HFFc6 (cell line): ENCODE measurements at places on chromosomes 12 and 14. TPM values are rescaled to one million over a fixed set of nuclear protein-coding genes. Genes with fewer than 3 reads are reported as not detected.

HNF1A gene
- total RNA-seq, result not detected in 3 replicates

DDX47 gene
- total RNA-seq, result 96.4 and 98.4 TPM in 2 replicates

FGF23 gene
- not detected in 3 replicates for total RNA-seq

FZD10 gene
- total RNA-seq, result not detected in 3 replicates

RESF1 gene
- total RNA-seq, result 7.6 and 8.4 TPM in 2 replicates

PALS1 gene
- total RNA-seq, result 42.3 and 50.7 TPM in 2 replicates

GDF11 gene
- total RNA-seq, result 15.8 to 27.8 TPM (median 27.2 TPM) in 3 replicates

KLRG1 gene
- 0.50 TPM in 1 of 2 replicates, not detected in the other for total RNA-seq

NGDN gene
- total RNA-seq, result 21.6 to 30.6 TPM (median 24.5 TPM) in 3 replicates

DNA sequence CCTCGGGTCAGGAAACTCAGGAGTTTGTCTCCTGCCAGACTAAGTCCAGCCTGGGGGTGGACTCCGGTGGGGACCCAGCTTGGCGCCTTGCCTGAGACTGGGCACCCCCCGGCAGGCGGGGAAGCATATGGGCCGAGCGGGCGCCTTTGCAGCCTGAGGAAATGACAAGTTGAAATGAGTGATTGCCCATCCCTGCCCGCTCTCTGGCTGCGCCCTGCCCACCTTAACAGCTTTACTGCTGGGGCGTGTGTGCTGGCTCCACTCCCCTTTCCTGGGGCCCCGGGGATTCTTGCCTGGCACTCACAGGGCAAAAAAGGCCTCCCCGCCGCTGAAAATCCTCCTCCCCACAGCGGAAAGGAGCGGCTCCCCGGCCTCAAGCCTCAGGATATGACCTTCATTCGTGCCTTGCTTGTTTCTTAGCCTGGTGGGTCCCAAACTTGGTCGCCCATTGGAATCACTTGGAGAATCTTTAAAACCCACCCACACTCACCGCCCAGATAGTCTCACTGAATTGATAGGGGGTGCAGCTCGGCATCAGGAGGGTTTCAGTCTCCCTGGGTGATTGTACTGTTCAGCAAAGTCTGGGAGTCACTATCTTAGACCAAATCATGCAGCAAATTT is 1.5 kb downstream of the RFLNA start:
- H3K27ac ChIP-seq, result no peak overlapping the region
- no peak for DNase-seq
- peaks cover 60% of the 10 kb centered on the region for H3K27me3 ChIP-seq
- H3K36me3 ChIP-seq, result no peaks in the 10 kb centered on the region

- no peaks in the 10 kb centered on the region for H3K4me1 ChIP-seq
- peaks cover 4% of the 10 kb centered on the region; the same call in 1 of the 2 replicates for H3K27me3 ChIP-seq
- H3K36me3 ChIP-seq, result no peaks in the 10 kb centered on the region
- H3K27ac ChIP-seq, result no peak overlapping the region
Observed at GRCh38 chr14:79614448-79614847, 596.9 kb downstream of the DIO2 start.

- no peaks in the 10 kb centered on the region for H3K27me3 ChIP-seq
- H3K27ac ChIP-seq, result no peak overlapping the region
- peaks cover 7% of the 10 kb centered on the region; the same call in 1 of the 2 replicates for H3K4me1 ChIP-seq
- H3K36me3 ChIP-seq, result no peaks in the 10 kb centered on the region
- DNase-seq, result no peak
- H3K4me3 ChIP-seq, result no peak overlapping the region
Observed at GRCh38 chr12:89098441-89099112, 253.7 kb downstream of the DUSP6 start.

GRCh38 chr14:71665781-71666180 is 266.4 kb upstream of the RGS6 start:
- no peak for DNase-seq
- H3K27ac ChIP-seq, result no peak overlapping the region
- H3K36me3 ChIP-seq, result peaks cover 46% of the 10 kb centered on the region
- peaks cover 58% of the 10 kb centered on the region for H3K4me1 ChIP-seq

GRCh38 chr12:64696080-64696741 is 63.0 kb downstream of the GNS start:
- H3K4me3 ChIP-seq, result no peak overlapping the region
- H3K36me3 ChIP-seq, result no peaks in the 10 kb centered on the region
- peaks cover 7% of the 10 kb centered on the region; the same call in 1 of the 2 replicates for H3K4me1 ChIP-seq
- DNase-seq, result peak; percentile 25
- no peak overlapping the region for H3K27ac ChIP-seq

GRCh38 chr12:132066345-132066685 is 77.8 kb downstream of the DDX51 start:
- H3K36me3 ChIP-seq, result peaks cover 19% of the 10 kb centered on the region; the same call in 1 of the 2 replicates
- H3K27ac ChIP-seq, result no peak overlapping the region
- H3K27me3 ChIP-seq, result peaks cover 2% of the 10 kb centered on the region; the same call in 1 of the 2 replicates
- H3K4me3 ChIP-seq, result no peak overlapping the region

DNA sequence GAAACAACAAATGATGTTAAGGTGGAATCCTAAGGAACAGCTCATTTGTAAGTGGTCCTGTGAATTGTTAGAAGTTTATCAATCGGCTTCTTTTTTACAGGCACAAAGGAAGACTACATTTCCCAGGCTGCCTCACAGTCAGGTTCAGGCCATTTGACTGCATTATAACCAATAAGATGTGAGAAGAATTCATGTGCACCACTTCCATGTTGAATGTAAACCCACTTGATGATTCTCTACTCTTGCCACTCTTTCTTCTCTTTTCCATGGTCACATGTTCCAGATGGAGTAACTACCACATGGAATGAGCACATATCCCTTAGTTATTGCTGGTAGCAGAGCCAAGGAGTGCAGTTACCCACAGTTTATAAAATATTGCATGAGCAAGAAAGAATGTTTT is 67.1 kb upstream of the GZMB start:
- H3K4me1 ChIP-seq, result no peaks in the 10 kb centered on the region
- no peak overlapping the region for H3K4me3 ChIP-seq
- no peak for DNase-seq
- no peak overlapping the region for H3K27ac ChIP-seq

- H3K36me3 ChIP-seq, result no peaks in the 10 kb centered on the region
- no peaks in the 10 kb centered on the region for H3K4me1 ChIP-seq
- DNase-seq, result no peak
Observed at GRCh38 chr12:131642101-131642540, 68.8 kb upstream of the SFSWAP start.

DNA sequence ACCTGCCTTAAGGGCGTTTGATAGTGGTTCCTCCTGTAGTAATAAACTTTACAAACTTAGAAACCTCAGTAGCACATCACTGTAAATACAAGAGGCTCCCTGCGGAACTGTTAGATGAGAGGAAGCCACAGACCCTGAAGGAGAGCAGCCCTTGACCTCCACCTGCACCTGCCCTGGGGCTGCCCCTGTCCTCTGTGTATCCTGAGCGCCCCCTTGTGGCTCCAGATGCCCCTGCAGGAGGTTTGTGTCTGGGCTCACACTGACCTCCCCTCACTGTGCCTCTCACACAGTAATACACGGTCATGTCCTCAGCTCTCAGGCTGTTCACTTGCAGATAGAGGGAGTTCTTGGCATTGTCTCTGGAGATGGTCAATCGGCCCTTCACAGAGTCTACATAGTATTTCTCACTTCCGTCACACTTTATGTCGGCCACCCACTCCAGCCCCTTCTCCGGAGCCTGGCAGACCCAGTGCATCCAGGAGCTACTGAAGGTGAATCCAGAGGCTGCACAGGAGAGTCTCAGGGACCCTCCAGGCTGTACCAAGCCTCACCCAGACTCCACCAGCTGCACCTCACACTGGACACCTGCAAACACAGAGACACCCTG is 1059.8 kb downstream of the TMEM121 start:
- H3K27me3 ChIP-seq, result no peaks in the 10 kb centered on the region
- H3K27ac ChIP-seq, result no peak overlapping the region
- no peaks in the 10 kb centered on the region for H3K4me1 ChIP-seq
- H3K36me3 ChIP-seq, result 0 out of 2 replicates have a peak, but pooled peaks cover 4% of the 10 kb centered on the region

DNA sequence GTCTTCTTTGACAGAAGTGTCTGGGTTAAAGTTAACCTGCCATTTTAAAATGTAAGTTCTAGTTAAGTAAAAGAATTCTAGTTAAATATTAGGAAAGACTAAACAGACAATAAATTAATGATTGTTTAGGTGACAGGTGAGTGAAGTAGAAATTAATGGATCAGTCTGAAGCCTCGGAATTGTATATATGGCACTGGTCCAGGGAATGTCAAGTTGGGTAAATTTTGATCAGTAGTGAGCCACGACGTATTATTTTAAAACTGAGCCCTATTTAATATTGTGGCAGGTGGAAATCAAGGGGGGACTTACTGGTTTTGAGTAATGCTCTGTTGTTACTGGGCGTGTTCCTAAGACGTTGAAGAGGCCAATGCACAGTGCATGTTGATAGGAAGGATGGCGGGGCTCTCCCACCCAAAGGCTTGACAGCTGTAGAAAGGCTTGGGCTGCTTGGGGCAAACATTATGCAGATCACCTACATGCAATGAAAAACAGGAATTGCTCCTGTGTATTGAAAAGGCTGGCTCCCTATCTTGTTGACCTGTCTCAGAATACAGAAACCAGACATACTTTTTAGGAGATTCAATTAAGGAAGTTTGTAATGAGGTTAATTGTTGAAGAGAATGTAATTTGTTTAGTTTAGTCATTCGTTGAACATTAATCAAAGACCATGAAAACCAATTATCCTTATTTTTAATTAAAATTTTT is 5.9 kb upstream of the PPFIBP1 start:
- H3K36me3 ChIP-seq, result no peaks in the 10 kb centered on the region
- no peak overlapping the region for H3K27ac ChIP-seq
- peaks cover 39% of the 10 kb centered on the region for H3K4me1 ChIP-seq
- DNase-seq, result no peak
- H3K4me3 ChIP-seq, result no peak overlapping the region
- no peaks in the 10 kb centered on the region; the same call in none of the 2 replicates for H3K27me3 ChIP-seq

- DNase-seq, result peak; percentile 47
- H3K27me3 ChIP-seq, result peaks cover 24% of the 10 kb centered on the region
- peaks cover 5% of the 10 kb centered on the region; the same call in 1 of the 2 replicates for H3K4me1 ChIP-seq
- H3K36me3 ChIP-seq, result no peaks in the 10 kb centered on the region
- no peak overlapping the region; the same call in 1 of the 2 replicates for H3K4me3 ChIP-seq
- H3K27ac ChIP-seq, result no peak overlapping the region
Observed at GRCh38 chr14:20530771-20531571, 25.6 kb downstream of the RNASE10 start.

DNA sequence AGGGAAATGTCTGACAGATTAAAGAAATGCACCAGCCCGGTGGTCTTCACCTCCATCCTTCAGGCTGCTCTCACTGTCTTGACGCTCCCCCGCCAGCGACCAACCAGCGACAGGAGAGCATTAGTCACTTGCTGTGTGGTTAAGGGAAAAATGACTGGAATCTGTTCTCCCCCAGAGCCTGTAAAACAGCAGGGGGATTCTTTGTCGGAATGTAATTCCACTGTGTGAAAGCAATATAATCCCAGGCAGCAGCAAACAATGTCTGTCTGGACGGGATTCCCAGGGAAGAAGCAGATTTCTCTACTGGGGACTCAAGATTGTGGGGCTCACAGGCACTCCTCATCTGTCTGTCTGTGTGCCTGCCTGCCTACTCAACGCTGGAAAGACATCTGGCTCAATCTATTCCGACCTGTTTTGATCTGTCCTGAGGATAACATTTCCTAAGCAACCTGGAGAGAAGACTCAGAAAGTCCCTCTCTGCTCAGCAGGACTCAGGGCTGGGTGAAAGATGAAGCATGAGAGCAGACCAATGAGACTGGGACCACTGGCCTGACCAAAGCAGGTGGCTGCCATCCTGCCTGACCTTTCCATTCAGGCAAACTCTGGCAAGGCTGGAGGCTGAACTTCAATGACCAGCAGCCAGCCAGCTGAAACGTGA is 54.6 kb downstream of the NUAK1 start:
- H3K36me3 ChIP-seq, result peaks cover 40% of the 10 kb centered on the region
- DNase-seq, result peak; percentile 81
- H3K4me1 ChIP-seq, result peaks cover 76% of the 10 kb centered on the region
- peak overlapping the region; percentile 92 for H3K27ac ChIP-seq

DNA sequence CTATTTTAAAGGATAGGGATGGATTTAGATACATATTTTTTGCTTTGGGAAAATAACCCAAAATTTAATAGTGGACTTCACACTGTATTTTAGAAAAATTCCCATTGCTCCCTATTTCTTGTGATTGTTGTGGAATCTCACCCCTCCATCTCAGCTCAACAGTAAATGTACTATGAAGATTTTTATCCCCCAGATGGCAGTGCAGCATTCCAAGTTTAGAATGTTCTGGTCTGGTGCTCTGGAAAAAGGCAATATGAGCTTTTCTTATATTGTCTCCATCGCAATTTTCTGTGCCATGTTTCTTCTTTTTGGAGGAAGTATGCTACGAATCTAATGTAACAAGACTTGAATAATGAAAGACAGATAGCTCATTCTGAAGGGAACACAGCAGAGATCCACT is 471.7 kb upstream of the SYT1 start:
- DNase-seq, result peak; percentile 27
- H3K4me3 ChIP-seq, result no peak overlapping the region
- no peaks in the 10 kb centered on the region for H3K36me3 ChIP-seq
- H3K4me1 ChIP-seq, result peaks cover 7% of the 10 kb centered on the region; the same call in 1 of the 2 replicates

DNA sequence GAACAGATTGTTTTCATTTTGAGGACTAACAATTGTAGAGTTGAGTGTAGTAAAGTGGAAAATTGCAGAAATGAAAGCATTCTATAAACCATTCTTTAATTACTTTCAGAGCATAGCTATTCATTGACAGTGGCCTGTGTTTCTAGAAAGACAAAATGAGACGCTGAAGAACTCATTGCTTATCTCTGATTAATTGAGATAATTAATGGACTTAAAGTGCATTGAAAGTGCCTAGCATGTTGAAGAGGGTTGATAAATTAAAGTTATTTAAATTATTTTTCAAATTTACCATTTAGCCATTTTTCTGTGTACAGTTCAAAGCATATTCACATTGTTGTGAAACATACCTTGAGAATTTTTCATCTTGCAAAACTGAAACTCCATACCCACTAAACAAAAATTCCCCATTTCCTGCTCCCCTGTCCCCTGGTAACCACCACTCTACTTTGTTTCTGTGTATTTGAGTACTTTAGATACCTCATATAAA is 57.4 kb downstream of the DAAM1 start:
- H3K4me1 ChIP-seq, result peaks cover 33% of the 10 kb centered on the region
- H3K27me3 ChIP-seq, result no peaks in the 10 kb centered on the region; the same call in 1 of the 2 replicates
- H3K4me3 ChIP-seq, result no peak overlapping the region
- peaks cover 10% of the 10 kb centered on the region; the same call in 1 of the 2 replicates for H3K36me3 ChIP-seq
- no peak for DNase-seq
